NCI-H1930 (cell line): ENCODE measurements at places on chromosomes 3 and 15.

GRCh38 chr15:89174476-89174875, 46.9 kb downstream of the RLBP1 start:
- DNase-seq = no peak

DNA sequence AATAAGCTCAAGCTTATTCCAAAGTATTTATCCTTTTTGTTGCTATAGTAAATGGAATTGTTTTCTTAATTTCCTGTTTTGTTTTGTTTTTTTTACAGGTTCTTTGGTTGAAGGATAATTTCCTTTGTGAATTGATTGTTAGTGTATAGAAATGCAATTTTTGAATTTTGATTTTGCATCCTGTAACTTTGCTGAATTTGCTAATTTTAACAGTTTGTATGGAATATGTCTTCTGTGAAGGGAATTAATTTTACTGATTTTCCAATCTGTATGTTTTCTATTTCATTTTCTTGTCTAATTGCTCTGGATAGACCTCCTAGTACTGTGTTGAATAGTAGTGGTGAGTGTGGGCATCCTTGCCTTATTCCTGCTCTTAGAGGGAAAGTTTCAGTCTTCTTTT, 28.3 kb downstream of the PFN2 start:
- DNase-seq = no peak

- no peak for DNase-seq
Observed at GRCh38 chr3:54891540-54891897, 36.3 kb downstream of the LRTM1 start.

- no peak for DNase-seq
Observed at GRCh38 chr15:66766282-66767230, 64.5 kb downstream of the SMAD6 start.

DNA sequence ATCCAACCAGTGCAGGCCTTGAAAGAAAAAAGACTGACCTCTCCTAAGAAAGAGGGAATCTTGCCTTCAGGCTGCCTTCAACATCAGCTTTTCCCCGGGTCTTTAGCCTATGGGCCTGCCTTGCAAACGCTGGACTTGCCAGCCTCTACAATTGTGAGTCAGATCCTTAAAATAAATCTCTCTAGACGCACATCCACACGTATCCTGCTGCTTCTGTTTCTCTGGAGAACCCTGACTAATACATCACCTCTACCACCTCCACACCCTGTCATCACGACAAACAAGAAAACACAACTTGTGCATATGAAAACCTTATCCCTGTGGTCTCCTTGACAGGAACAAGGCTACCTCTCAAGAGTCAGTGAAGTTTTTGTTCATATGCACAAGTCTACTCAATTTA, 11.8 kb downstream of the CYFIP1 start:
- DNase-seq = no peak
